NCI-H524 (cell line): ENCODE measurements at places on chromosomes 6 and 20.
A peak's percentile ranks its signal among the peaks of the same experiment; 100 is the strongest.

DNA sequence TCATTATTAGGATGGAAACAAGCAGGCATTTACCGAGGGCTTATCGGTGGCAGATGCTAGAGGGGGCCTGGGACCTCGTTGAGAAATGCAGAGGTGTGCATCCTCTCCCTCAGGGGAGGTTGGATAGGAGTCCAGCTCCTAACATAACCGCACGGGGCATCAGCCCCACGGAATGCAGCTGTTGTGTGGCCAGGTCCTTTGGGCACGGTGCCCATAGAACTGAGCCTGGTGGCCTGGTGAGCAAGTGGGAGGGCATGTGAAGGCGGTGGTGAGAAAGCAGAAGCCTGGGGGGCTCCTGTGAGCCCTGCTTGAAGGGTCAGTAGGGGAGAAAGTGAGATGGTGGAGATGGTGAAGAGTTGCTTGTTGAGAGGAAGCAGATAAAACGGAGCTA lies 143.7 kb downstream of the CDH26 start:
- DNase-seq, result no peak

DNA sequence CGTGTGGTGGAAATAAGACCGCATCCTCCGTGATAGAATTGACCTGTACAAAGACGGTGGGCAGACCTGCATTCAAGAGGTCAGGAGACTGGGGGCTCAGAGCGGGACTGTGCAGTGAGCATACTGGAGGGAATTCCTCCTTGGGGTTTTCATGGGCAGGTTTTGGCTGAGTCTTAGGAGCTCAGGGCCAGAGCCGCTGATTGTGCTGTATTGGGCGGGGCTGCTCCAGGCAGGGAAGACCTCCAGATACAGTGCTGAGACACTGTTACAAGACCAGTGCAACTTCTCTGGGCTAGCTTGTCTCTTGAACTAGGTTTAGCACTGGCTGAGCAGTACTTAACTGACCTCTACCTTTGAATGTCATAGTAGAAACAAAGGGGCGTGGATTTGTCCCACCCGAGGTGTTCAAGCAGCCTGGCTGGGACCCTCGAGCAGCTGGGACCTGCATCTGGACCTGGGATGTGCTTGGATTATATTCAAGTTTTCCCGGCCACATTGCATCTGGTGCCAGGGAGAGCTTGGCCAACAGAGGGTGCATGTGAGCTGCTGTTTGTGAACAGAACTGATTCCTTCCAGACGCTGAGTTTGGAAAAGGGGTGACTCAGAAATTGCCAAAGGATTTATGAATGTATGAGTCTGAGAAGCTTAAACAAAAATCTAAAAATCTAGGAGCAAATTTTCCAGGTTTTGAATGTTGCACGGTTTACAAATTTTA lies 33.4 kb upstream of the SLC22A1 start:
- DNase-seq, result peak; percentile 18

DNA sequence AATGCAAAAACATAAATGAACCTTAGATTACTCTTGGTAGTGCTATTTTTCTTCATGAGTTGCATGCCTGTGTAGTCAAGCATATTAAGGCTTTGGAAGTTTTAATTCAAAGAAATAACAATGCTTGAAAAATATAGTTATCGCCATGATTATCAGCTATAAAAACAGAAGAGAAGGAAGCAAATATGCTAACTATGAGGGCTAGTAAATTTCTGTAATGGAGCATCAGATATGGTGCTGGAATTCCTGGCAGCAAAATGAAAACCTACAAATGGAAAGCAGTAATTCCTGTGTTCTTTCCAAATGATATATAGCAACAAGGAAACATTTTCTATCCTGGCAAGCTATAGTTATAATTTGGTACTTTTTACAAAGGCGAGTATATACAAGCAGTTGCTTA lies 29.7 kb downstream of the DOP1A start:
- no peak for DNase-seq

- DNase-seq, result no peak
These were observed 19.3 kb downstream of the TMEM74B start for GRCh38 chr20:1165521-1165920.

GRCh38 chr6:170087941-170088581 lies 202.8 kb downstream of the DLL1 start:
- no peak for DNase-seq

- no peak for DNase-seq
These were observed 21.8 kb upstream of the MCUR1 start for GRCh38 chr6:13836170-13836569.

GRCh38 chr20:19813846-19814640 lies 56.0 kb downstream of the RIN2 start:
- no peak for DNase-seq

DNA sequence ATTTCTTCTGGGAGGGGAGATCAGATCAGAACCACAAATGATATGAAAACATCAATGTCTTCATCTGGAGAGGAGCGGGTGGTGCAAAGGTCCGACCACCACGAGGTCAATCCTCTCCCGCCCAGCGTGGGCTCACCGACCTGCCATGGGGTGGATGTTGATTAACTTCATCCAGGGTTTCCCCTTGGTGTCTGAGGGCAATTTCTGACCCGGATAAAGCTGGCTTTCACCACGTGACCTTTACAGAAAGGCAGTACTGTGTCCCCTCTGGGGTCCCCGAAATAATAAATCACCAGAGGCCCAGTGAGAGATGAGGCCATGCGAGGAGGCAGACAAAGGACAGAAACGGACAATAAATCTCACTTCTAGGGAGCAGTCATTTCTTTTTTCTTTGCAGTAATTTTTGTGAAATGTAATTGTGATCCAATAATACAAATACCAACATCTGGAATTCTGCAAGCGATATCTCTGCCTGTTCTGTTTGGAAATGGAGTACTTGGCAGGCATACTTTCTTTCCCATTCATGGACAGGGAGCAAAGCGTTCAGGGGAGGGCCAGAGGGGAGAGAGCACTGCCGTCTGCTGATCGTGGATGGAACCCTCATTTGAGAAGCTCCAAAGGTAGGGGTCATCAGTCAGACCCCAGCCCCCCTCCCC lies 55.1 kb upstream of the APCDD1L start:
- DNase-seq, result no peak

DNA sequence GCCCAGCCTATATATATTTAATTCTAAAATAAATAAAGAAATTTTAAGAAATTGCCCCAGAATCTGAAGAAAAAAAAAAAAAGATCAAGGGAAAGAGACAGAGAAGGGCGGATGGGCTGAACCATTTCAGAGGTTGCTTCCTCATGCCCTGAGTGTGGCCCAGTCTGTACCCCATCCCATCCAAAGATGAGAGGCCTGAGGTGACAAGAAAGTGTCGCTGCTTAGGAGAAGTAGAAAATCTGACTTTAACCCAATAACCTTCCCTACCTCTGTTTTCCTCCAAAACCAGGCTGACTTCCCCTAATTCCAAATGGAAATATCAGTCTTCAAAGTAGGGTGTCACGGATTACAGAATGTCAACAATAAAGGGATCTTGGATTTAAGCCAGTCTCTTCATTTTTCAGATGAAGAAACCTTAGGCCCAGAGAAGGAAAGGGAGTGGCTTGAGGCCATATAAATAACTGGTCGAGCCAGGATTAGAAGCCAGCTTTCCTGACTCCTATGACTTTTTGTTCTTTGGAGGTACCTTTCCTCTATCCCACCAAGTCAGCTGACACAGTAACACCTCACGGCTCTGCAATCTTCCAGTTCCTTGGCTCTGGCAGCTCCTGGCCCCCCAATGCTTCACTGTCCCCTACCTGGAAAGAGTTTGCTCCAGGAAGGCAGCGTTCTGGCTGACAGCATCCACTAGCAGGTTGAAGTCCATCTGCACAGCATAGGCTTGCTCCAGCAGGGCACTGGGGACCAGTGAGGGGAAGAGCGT lies 10.1 kb downstream of the GSS start:
- no peak for DNase-seq

- no peak for DNase-seq
These were observed 16.4 kb downstream of the NFATC2 start for GRCh38 chr20:51526106-51526470.

DNA sequence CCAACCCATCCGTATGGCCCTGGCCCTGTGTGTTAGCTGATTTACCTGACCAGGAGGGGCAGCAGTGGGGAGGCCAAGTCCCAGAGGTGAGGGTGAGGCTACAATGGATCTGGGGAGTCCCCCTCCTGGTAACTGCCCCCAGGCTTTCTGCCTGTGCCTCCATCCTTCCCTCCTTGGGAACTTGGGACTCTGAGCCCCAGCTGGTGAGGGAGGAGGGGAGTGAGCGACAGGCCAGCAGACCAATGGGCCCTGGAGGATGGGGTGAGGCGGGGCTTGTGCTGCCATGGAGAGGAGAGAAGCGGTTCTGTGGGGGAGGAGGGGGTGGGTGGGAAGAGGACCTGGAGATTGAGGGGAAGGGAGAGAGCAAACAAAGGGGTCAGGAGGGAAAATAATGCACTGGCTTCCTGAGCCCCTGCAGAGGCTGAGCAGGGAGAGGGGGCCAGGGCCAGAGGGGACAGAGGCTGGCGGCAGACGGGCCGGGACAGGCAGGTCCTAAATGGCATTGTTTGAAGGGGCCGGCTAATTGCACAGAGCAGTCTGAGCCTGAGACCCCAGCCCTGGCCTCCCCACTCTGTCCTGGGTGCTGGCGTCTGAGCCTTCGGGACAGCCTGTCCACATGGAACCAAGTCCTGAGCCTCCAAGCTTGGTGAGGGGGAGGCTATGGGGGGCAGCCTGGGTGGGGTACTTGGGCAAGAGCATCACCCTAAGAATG lies 17.5 kb downstream of the DNMT3B start:
- DNase-seq, result no peak

GRCh38 chr20:13200767-13201500 lies 20.1 kb upstream of the ISM1 start:
- peak; percentile 97 for DNase-seq

GRCh38 chr6:97095311-97095850 lies 170.9 kb downstream of the KLHL32 start:
- DNase-seq, result no peak

DNA sequence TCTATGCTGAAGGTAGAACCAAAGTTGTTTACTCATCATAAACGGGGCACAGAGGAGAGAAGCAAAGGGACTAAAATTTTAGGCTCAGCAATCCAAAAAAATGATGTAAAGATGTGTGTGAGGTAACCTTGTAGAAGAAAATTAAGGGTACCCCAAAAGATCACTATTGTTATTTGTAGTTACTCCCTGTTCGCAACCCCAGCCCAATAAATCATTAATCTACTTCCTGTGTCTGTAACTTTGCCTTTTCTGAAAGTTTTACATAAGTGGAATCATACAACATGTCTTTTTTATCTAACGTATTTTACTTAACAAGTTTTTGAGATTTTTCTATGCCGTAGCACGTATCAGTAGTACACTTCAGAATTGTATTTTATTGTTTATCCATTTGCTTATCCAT lies 1114.8 kb upstream of the GJE1 start:
- DNase-seq, result no peak

GRCh38 chr20:14997791-14998190 lies 660.4 kb upstream of the FLRT3 start:
- no peak for DNase-seq
